Fibroblast of the aortic adventitia (primary cell): ENCODE measurements at places on chromosomes 1 and 21.

DNA sequence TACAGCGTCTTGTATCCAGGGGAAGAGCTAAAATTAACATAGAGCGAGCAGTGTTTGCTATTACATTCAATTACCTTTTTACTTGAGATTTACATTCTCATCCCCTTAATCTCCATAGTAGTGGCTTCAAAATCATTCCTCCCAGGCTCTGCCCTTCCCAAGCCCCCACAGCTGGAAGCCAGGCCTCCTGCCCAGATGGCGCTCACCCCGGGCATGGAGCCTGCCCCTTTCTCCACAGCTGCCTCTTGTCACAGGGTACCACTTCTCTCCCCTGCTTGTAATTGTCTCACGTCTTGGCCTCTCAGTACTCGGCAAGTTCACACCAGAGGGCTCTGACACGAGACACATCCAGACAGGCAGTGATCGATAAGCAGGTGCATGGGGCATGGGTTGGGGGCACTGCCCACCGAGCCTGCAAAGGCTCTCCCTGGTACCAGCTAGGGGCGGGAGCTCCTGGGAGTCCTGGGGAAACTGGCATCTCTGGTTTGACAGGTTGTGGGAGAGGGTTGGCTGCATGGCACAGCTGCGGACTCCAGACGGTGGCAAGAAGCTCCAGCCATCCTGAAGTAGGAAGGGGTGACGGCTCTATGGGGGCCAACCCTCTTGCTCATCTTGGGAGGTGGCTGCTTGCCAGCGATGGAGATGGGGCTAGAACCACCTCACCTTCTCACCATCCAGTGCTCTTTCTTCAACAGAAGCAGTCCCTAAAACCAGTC, 20.1 kb downstream of the CASZ1 start:
- DNase-seq: no peak

- no peak for DNase-seq
These were observed 135.0 kb downstream of the PTPRU start for GRCh38 chr1:29371332-29371731.

DNA sequence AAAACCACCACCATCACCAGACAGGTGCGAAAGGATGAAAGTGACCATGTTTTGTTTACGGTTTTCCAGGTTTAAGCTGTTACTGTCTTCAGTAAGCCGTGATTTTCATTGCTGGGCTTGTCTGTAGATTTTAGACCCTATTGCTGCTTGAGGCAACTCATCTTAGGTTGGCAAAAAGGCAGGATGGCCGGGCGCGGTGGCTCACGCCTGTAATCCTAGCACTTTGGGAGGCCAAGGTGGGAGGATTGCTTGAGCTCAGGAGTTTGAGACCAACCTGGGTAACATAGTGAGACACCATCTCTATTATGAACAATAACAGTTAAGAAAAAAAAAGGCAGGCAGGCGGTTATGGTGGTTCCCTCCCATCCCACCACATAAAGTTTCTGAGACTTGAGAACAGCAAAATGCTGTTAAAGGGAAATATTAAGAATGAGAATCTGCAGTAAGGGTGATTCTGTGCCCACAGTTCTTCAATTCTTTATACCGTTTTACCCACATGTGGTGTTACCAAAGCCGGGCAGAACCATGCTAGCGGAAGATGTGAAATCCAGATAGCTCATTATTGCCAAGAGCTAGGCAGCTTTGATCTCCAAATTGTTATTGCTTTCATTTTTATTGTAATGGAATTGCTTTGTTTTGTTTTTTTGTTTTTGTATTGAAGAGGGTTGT, 34.5 kb upstream of the TDRD10 start:
- no peak for DNase-seq

DNA sequence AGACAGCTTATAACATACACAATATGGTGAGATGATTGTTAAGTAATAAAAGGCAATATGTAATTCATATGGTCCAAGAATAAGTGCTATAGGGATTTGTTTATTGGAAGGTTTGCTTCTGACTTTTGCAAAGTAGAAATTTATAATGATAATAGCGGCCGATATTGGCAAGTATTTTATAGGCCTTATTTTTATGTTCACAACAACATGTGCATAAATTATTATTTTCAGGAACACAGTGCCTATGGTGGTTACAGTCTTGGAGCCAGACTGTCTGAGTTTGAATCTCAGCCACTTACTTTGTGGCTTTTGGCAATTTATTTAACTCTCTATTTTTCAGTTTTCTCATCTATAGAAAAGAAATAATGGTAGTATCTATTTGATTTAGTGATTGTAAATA, 607.5 kb downstream of the USP25 start:
- no peak for DNase-seq
